SK-N-MC (cell line): ENCODE measurements at places on chromosomes 2 and 18.

DNA sequence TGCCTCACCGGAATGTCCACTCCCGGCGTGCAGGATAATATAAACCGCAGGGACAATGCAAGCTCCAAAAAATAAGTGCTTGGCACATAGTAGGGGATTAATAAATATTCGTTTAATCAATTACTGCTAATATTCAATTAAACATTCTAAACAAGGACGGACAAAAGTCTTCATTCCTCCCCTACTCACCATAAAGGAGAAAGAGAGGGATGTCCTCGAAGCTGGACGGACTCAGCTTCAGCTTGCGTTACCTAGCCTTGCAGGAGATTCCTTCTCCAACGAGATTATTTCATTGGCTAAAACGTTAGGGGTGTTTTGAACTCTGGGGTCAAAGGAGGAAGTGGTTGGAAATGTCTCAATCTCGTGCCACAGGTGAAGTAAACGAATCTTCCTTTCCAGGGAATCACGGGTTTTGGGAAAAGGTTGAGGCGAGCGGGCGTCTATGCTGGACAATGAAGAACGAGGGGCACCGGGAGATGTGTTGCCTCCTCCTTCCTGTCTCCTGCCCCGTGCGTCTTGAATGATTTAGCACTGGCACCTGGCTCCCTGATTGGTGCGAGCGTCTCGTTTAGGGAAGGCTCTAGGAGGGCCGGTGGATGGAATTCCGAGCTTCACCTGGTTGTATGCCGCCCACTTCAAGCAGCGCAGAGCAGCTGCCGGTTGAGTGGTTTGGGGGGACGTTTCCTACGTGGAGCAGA lies 2.0 kb upstream of the GAD1 start:
- DNase-seq, result no peak

DNA sequence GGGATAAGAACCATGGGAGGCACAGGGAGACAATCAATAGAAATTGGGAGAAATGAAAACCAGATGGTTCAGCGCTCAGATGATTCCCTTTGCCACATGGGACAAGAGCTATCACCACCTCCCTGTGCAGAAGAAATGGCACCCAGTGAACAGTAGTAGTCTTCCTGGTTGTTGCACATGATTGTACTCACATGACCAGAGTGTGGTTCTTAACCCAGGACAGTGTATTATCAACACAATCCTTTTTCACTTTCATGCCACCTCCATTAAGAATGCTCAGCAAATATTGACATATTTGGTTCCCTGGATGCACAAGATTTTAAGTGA lies 149.0 kb upstream of the SH3BP4 start:
- no peak for DNase-seq

DNA sequence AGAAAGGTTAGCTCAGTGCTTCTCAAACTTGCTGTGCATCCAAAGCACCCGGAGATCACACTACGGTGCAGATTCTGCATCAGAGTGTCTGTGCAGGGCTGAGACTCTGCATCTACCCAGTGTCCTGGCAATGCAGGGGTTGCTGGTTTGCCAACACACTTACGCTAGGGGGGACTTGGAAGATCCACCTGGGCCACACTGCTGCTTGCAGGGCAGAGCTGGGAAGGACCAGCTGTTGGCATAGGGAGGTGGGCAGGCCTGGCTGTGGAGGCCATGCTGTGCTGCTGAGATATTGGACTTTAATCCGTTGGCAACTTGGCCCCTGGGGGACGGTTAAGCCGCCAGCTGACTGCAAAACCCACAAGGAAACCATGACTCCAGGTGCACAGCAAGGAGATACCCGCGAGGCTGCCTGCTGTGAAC lies 397.6 kb upstream of the HS6ST1 start:
- DNase-seq, result no peak

DNA sequence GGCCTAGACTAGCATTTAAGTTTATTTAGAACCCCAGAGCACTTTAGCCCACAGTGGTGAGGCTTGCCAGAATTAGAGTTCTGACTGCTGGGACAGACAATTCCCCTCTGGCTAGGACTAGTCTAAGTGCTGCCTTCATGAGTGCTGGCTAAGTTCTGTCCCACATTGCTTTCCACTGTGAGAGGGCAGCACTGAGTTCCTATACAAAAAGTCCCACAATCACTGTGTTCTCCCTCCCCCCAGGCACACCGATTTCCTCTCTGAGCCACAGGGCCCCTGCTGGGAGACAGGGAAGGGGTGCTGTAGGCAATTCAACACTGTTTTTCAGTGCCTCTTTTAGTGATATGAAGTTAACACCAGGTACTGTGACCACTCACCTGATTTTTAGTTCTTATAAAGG lies 310.9 kb downstream of the DLGAP1 start:
- DNase-seq, result no peak

GRCh38 chr2:14932285-14932684 lies 299.8 kb downstream of the LRATD1 start:
- DNase-seq, result no peak
